GOT3 (cell line): ENCODE measurements at places on chromosomes 4 and X.

- DNase-seq: no peak
These were observed 130.8 kb downstream of the ENOX2 start for GRCh38 chrX:130772105-130772775.

DNA sequence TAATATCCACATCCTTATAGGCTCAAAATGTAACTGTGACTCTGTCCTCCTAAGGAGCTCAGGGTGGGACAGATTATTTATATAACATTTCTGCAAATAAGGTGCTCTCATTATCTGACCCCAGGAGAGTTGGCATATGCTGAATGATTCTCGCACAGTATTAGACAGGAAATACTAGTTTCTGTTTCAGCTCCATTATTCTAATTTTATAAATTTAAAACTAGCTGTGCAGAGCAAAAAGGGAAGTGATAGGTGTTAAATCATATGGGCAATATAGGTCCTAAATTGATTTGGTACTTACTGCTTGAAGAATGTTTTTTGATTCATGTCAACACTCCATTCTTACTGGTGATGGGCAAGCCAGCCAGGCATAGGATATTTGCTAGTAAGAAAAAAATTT, 141.5 kb downstream of the GLRA2 start:
- no peak for DNase-seq

GRCh38 chr4:71595576-71596108, 188.2 kb downstream of the GC start:
- no peak for DNase-seq

DNA sequence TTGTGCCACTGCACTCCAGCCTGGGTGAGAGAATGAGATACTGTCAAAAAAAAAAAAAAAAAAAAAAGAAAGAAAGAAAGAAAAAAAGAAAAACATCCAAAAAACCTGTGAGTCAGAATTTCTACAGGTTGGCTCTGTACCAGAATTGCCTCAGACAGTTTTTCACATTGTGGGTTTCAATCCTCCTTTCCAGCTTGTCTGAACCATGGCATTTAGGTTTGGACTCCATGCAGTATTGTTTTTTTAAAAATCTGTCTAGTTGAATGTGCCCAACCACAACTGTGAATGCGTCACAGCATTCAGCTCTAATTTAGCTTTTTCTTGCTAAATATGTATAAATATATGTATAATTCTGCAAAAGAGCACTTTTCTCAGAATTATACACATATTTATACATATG, 31.4 kb upstream of the ARSH start:
- DNase-seq: no peak

- no peak for DNase-seq
These were observed 79.8 kb upstream of the ADGRA3 start for GRCh38 chr4:22595684-22596083.

- peak; percentile 54 for DNase-seq
These were observed 11.3 kb upstream of the KIAA0232 start for GRCh38 chr4:6771229-6771671.

- DNase-seq: no peak
These were observed 569.1 kb upstream of the ZFP42 start for GRCh38 chr4:187426511-187426910.

DNA sequence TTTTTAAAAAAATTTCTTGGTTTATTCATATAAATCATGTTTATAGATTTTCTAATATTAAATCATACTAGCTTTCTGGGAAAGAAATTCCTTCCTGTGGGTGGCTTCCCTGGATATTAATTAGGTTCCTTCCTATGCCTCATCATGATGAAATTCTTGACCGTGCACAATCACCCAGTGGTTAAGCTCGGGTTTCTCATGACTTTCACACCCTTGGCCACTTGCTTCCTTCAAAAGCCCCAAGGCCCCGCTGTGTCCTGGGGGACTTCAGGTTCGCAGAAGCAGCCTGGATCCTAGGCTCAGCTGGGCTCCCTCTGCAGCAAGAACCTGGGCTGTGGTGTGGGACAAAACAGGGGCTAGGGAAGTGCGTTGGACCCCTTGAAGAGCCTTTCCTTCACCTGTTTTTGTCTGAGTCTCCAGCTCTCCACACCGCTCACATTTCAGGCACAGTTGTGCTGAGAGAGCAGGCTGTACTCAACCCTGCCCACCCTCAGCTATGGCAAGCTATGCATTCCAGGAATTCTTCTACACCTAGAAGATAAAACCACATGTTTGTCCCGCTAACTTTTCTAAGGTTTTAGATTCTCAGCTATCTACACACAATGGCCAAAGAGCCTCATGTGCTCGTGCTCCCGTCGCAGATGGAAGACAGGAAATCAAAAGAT, 48.9 kb upstream of the TMSB15B start:
- DNase-seq: no peak

DNA sequence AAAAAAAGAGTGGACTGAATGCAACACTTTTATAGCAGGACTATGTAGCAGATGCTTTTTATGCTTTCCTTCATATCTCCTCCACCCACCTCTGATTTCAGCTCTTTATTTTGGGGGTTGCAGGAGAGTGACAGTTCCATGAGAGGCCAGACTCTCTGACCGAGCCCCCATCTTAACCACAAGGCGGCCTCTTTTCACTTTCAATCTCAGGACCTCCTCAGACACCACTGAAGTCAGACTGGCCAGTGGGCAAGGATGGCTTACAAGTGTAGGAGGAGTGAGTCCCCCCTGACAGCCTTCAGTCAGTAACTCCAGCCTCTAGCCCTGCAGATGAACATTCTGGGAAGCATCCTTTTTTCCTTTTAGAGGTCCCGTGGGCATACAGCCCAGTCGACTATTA, 140.8 kb downstream of the FRAS1 start:
- no peak for DNase-seq

DNA sequence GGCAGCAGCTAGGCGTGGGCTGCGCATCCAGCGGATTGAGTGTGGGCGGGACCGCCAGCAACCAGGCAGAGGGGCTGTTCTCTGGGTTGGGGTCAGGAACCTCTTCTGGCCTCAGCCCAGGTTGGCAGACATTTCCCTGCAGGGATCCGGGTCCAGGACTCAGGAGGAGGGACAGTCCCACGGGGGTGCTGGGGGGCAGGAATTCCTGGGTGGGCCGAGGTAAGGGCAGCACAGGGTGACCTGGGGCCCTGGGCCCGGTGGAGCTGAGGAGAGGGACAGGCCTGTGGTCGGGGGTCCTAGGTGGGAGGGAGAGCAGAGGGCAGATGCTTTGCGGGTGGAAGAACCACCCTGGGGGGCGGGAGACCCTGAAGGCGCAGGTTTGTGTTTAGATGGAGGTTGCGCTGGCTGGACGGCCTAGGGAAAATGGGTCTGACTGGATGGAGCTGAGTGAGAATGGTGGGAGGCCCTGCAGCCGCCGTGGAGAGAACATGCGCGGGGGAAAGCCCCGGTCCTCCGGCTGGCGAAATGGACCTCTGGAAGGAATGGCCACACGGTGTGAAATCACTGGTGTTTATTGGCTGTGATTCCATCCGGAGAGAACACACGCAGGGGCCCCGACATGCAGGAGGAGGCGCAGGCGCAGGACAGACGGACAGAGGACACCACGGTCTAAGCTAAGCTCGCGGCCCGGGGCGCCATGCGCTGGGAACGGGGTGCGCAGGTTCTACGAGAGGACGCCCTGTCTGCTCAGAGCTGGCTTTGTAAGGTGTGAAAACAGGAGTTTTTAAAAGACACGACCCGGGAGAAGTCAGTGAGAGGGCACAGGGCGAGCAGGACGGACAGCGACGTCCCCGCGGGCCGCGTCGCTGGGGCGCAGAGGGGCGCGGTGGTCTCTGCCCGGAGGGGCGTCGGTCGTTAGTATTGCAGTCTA, 41.3 kb downstream of the CPLX1 start:
- no peak for DNase-seq

- peak; percentile 14 for DNase-seq
These were observed at the start of gene RTL5 for GRCh38 chrX:72131317-72132294. RTL5 (minus strand) TSS chrX:72131915.

- DNase-seq: no peak
These were observed 653.8 kb upstream of the GALNT7 start for GRCh38 chr4:172514801-172515200.

DNA sequence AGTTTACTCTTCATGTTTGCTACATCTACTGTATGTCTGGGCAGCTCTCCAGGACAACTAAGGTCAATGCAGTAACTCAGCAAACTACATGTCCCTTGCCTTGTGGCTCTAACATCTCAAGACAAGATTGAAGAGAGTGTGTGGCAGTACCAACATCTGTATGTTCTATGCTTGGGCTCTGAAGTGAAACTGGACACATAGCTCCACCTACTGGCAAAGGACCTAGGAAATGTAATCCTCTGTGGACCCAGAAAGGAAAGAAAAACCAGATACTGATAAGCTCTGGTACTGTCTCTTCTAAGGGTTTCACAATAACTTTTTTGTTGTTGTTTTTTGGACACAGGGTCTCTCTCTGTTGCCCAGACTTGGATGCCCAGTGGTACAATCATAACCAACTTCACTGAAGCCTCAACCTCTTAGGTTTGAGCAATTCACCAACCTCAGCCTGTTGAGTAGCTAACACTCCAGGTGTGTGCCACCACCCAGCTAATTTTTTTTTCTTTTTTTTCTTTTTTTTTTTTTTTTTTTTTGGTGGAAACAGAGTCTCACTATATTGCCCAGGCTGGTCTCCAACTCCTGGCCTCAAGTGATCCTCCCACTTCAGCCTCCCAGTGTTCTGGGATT, 64.1 kb downstream of the QDPR start:
- no peak for DNase-seq

DNA sequence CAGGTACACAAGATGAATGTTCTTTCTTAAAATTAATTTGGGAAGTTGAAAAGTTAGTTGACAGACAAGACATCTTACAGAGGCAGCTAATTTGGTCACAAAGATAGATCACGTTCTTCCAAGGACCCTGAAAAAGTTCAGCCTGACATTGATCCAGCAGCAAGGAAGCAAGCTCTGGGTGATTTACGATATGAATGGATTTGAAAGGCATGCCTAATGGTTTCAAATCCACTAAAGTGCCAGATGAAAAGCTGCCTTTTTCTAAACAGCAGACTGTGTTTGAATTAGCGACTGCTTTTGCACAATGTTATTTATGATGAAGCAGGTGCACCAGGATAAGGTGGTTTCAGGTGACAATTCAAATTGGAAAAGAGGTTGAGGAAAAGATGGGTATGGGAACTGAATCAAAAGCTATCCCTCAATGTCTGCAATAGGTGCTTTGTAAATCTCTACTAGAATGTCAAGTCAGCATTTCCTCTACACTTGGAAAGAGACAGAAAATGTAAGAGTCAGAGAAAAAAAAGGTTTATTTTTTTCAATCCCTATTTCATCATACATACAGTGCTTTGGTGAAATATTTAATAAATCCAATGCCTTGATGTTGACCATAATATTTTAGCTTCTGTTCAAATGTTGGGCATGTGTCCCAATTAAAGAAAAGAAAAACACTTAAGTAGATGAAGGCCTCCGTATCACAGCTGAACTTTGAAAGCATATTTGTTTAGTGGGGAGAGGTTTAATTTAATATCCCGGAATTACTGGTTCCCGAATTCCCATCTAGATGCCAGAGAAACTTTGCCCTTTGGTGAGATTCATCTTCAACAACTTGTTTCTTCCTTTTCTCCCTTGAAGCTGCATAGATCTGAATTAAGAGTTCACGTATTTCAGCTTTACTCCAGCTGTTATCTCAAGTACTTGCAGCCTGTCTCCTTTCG, 6.0 kb downstream of the RASGEF1B start:
- DNase-seq: no peak

- DNase-seq: no peak
These were observed 14.3 kb downstream of the CFAP99 start for GRCh38 chr4:2432991-2433530.

- no peak for DNase-seq
These were observed 27.9 kb upstream of the PGM2 start for GRCh38 chr4:37798616-37799015.

GRCh38 chrX:108299704-108300103, 138.5 kb downstream of the COL4A6 start:
- no peak for DNase-seq

GRCh38 chr4:71941001-71941400, 90.8 kb upstream of the NPFFR2 start:
- DNase-seq: no peak

DNA sequence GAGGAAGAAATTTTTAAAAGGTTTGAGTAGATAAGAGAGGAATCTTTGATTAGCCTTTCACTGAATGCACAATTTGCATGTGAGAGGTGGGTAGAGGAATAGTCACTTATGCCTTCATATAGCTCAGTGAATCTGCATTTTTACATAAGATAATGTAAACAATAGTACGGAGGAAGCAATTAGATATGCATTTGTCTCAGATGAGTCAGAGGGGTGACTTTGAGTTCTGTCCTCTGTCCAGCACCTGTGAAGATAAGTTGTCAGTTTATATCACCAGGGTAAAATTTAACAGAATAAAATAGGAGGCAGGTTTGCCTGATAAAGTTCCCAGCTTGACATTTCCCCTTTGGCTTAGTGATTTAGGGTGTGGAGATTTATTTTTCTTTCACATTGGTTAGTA, 841.9 kb downstream of the PCDH18 start:
- DNase-seq: no peak

GRCh38 chrX:31166416-31166815, 94.6 kb upstream of the FTHL17 start:
- no peak for DNase-seq

- DNase-seq: no peak
These were observed 129.5 kb downstream of the KCNIP4 start for GRCh38 chr4:21819086-21819485.

- no peak for DNase-seq
These were observed 34.5 kb downstream of the LINC00632 start for GRCh38 chrX:140744085-140744484.

DNA sequence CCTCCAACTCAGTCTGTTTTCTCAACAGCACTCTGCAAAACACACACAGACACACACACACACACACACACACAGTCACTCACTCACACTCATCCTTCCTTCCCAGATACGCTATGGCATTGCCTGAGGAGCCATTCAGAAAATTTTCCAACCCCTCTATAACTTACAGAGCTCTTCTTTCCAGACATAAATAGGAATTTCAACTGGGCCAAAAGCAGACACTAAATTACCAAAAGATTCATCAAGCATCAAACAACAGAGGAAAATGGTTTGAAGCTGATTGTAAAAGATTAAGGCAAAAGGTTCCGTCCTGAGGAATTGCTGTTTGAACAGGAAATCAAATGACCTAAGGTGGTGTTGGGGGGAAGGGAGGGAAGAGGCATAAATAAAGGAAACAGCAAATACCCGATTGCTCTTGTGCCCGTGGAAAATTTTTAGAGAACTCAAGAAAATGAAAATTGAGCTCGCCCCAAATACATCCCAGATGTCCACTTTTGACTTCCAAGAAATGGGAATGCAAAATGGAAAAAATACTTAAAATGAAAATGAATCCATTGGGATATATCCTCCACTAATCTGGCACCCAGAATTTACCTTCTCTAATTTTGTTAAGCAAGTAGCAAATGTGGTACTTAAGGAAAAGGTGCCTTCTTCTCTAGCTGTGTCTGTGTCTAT, 183.6 kb downstream of the QDPR start:
- DNase-seq: no peak
